ENCODE measurements at places on chromosomes 13 and 19. TPM values are rescaled to one million over a fixed set of nuclear protein-coding genes. Genes with fewer than 3 reads are reported as not detected.

GRCh38 chr19:7000816-7001215 lies 20.4 kb downstream of the MBD3L2B start:
- no peak for DNase-seq

Gene SAE1
- total RNA-seq = 99.3 TPM

DNA sequence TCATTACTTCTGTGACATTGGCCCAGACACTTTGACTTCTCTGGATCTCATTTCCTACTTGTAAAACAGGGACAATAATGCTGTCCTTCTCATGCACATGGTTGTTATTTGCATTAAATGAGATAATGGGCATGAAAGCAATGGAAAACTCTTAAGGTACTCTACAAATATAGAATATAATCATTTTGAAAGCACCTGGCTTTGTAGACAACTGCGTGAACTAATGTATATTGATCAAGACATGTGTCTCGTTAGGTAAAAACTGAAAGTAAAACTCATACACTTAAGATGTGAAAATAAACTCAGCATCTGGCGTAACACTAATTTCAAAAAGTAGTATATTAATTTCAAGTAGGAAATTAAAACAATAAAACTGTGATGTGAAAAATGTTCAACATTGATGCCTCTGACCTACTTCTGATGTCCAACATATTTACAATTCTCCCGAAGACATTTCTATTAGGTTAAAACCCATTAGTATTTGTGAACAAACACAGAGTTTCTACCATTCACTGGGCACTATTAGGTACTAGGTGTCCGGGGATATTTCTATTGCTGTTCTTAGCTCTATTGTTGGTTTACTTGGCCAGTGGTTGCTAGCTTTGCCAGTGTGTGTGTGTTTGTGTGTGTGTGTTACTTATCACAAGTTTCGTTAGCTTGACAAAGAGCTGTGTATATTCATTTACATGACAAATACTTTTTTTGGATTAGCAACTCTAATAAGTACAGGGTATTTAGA lies 220.5 kb downstream of the KCNRG start:
- no peak for DNase-seq

DNA sequence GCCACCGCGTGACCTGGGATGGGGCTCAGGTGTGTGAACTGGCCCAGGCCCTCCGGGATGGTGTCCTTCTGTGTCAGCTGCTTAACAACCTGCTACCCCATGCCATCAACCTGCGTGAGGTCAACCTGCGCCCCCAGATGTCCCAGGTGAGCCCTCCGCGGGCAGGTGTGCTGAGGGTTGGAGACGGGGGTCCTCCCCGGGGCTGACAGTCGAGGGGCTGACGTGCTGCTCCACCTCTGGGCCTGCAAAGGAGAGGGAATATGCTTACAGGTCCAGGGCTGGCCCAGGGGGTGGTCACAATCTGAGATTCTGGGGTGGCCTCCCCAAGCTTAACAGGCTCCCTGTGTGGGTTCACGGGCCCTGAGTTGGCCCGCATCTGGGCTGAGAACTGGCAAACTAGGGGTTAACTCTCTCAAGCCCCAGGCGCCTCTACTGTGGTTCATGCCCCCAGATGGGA lies 386 bp downstream of the VAV1 start:
- DNase-seq = no peak

GRCh38 chr13:99203601-99204579 lies 3.2 kb downstream of the UBAC2 start:
- no peak for DNase-seq

Gene INSR
- total RNA-seq = 1.3 TPM

Gene CGB8
- total RNA-seq = not detected

DNA sequence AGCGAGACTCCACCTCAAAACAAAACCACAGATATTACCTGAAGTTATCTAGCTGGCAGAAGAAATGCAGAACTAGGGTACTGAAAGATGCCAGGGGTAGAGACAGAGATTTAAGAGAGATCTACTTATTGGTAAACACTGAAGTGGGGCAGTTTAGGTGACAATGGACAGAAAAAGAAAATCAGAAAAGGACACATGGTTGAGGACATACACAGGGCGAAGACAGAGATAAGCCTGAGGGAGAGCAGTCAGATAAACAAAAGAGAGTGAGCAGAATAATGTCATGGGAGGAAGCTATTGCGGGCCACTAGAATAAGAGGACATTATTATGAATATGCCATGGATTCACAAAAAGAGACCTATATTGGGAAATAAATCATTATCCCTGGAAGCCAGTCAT lies 3.3 kb downstream of the NEK5 start:
- DNase-seq = no peak

DNA sequence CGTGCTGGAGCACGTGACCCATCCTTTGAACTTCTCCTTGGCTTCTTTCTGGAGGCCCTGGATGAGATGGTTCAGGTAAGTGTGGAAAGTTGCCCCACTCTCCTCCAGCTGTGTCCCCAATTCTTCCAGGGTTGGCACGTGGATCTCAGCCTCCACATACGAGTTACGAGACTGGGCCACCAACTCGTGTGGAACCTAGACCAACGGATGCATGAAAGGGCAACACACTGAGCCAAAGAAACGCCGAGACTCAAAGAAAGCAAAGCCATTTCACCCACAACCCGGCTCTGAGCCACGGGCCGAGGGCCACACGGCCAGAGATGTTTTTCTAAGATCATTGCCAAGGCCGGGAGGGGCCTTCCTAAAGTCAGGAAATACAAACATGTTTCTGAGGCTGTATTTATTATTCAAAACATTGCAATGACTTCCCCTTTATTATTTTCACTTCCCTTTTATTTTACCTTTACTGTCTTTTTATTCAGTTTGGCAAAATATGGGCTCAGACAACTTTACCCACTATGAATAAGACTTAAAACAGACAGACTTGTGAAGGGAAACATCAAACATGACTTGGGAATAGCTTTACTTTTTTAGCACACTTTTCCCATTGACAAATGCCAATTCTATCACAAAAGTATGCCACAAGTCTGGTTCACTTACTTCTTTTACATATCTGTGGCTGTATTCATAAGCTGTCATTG lies 94.6 kb downstream of the KL start:
- DNase-seq = no peak

Gene TMPRSS9
- not detected for total RNA-seq

Gene FAM216B
- not detected for total RNA-seq

DNA sequence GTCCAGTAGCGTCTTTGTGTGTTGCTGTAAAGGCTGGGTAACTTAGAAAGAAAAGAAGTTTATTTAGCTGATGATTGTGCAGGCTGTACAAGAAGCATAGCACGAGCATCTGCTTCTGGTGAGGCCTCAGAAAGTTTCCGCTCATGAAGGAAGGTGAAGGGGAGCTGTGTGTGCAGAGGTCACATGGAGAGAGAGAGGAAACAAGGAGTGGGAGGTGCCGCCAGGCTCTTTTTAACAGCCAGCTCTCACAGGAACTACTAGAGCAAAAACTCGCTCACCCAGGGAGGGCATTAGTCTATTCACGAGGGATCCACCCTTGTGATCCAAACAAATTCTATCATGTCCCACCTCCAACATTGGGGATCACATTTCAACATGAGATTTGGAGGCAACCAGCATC lies 99.8 kb downstream of the GPR12 start:
- no peak for DNase-seq

Gene CACNG8
- not detected for total RNA-seq

Gene DENND1C
- 59.1 TPM for total RNA-seq

GRCh38 chr13:30735025-30735871 lies at the start of gene ALOX5AP:
Gene ALOX5AP, plus strand, starts transcription at chr13:30735543. Its CDS starts 63 bp downstream, at chr13:30735606.
- DNase-seq = no peak

Gene LMO7
- 4.3 TPM for total RNA-seq

GRCh38 chr13:32964987-32965386 lies 51.2 kb upstream of the KL start:
- DNase-seq = no peak

GRCh38 chr13:60148918-60149317 lies 14.8 kb downstream of the DIAPH3 start:
- DNase-seq = no peak

- DNase-seq = no peak
Measured at GRCh38 chr13:22061806-22062391, 391.0 kb downstream of the FGF9 start.

Gene OR2Z1
- total RNA-seq = not detected

Gene SIGLEC7
- total RNA-seq = 0.16 TPM

- DNase-seq = no peak
Measured at GRCh38 chr19:13417054-13417453, 89.2 kb downstream of the CACNA1A start.

DNA sequence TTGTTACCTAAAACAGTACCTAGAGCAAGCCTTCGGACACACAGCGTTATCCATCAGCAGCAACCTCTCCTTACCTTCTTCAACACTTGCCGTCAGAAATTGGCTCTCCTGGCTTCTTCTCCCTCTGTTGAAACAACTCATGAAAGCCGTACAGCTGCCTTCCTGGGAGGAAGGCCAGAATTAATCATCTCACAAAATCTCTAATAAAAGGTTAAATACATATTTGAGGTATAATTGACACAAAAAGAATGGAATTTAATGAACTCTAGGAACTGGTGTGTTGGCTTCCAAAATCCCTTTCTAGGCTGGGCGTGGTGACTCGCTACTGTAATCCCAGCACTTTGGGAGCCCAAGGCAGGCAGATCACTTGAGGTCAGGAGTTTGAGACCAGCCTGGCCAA lies 37.3 kb upstream of the GTF2F2 start:
- DNase-seq = no peak
